ENCODE measurements at places on chromosomes 7 and 10. TPM values are rescaled to one million over a fixed set of nuclear protein-coding genes. Genes with fewer than 3 reads are reported as not detected.

Gene NODAL
- 0.33 TPM for polyA plus RNA-seq

Gene LIPF
- polyA plus RNA-seq, result not detected

Gene CUBN
- 73.9 TPM for polyA plus RNA-seq

Gene OPALIN
- polyA plus RNA-seq, result not detected

Gene POU6F2
- 0.19 TPM for polyA plus RNA-seq

Measured in large intestine (tissue), 12 donors.